ENCODE measurements at places on chromosomes 3 and 15.

DNA sequence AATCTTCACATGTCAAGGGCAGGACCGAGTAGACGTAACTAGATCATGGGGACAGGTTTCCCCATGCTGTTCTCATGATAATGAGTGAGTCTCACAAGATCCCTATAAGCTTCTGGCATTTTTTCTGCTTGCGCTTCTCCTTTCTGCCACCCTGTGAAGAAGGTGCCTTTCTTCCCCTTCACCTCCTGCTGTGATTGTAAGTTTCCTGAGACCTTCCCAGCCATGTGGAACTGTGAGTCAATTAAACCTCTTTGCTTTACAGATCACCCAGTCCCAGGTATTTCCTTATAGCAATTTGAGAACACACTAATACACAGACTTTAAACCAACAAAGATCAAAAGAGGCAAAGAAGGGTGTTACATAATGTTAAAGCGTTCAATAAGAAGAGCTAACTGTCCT lies 156.6 kb upstream of the UBE2E2 start:
- no peak for DNase-seq

DNA sequence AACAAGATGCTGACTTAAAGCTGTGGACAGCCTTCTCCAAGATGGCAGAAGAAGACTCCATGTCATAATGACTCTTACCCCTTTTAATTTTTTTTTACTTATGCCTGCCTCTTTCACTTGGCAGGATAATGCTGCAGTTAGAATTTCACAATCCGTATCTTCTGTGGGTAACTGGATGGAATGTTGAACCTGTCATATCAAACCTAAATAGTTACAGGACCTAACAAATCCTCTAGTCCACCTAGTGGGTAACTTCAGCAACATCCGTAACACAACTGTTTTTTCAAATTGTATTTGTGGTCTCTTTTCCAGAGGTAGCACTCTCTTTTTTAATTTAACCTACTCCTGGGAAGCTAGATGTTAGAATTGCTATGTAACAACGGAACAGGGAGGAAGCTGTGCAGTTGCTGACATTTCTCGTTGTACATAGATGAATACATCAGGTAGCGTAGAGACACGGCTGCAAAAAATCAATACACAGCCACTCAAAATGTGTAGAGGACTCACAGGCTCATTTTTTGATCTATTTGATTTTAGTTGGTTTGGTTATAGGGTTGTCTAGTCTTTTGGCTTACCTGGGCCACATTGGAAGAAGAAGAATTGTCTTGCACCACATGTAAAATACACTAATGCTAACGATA lies 43.9 kb upstream of the TRPM1 start:
- no peak for DNase-seq

DNA sequence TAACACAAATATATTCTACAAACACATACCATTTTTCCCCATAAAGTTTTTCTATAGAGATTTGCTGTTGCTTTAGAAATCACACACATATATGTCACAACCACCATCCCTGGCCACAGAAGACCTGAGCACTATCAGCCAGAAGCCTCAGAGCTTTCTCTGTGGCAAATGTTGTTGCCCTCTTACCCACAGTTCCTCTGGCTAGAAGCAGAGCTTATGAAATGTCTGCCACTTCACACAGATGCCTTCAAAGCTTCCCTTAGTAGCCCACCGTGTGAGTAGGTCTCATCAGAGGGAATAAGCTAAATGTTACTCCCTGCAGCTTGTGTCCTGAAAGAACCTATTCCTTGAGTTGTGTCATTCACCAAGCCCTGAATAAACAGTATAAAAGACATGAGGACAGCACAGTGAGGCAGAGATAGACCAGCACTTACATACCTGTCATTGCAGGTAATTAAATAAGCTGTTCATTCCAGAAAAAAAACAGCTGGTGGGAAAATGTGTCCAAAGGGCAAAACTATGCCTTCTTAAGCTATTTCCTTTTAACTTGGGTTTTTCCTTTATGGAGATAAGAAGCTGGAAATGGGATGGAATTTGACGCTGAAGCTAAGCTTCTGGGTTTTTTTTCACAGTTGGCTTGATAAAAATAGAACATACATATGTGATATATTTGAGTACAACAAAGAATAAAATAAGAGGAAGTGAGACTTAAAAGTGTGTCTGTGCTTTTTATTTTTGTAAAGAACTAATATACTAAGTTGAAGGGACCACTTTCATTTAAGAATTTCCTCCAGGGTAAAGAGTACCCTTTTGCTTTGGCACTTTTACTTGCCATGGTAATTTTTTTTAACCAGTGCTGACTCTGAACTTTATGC lies 391.4 kb downstream of the KCNH8 start:
- DNase-seq: no peak

- DNase-seq: peak; percentile 40
Observed at GRCh38 chr3:194256040-194256945, 94.8 kb downstream of the CPN2 start.

- DNase-seq: no peak
Observed at GRCh38 chr15:100224206-100225185, 117.3 kb downstream of the ADAMTS17 start.

- no peak for DNase-seq
Observed at GRCh38 chr3:185311991-185312390, 50.9 kb upstream of the MAP3K13 start.

GRCh38 chr3:188458756-188459155 lies 304.8 kb downstream of the LPP start:
- no peak for DNase-seq

DNA sequence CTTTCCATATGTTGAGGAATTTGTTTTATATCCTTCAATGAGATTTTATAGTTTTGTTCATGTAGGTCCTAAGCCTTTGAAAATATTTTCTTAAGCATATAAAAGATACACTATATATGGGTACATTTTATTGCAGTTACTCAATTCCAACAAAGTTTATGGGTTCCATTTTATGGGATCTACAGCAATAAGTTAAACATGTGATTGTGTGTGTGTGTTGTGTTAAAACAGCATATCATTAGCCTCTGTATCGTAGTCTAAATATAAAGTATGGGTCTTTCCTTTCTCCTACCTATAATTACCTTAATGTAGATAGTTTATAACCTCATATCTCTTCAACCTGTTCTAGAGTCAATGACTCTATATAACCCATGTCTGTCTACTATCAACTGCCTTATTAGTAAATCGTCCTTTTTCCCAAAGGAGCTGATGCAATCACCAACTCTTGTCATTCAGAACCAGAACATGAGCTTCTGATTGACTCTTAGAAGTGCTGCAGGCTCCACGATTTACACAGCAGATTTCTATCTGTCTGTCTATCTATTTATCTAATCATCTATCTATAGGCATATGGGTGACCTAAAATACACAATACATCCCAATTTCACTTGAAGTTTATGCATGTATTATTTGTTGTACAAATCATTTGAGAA lies 512.6 kb upstream of the CBLB start:
- DNase-seq: no peak

Data from upper lobe of left lung (tissue), 6 donors.